NB4 (cell line): ENCODE measurements at places on chromosomes 4 and X.

DNA sequence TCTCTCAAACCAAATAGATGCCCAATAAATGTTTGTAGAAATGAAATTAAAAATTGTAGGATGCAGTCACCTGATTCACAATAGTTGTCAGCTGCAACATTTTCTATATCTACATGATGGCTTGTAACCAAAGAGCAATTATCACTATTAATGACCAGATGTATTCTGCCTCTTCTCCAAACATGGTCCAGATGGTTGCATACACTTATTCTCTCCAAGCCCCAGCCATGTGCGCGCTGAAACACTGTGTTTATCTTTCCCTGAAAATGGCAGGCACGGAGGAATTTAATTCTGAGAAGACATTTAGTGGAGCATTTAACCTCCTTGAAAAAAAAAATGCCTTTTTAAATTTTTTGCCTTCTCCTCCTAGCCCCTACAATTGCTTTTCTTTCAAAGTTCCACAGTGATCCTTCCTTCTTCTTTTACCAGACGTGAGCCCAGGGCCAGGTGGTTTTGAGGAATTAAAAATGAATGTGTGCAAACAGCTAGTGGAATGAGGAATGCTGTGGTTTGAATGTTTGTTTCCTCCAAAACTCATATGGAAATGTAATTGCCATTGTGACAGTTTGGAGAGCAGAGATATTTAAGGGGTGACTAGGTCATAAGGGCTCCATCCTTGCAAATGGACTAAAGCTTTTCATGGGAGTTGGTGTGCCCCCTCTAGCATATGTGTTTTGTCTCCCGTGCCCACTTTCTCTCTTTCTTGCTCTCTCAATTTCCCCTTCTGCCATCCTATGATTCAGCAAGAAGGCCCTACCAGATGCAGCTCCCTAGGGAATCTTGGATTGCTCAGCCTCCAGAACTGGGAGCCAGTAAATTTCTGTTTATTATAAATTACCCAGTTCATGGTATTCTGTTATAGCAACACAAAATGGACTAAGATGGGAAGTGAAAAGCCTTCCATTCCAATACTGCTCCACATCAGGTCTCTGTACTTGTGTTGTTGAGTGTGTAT is 136.0 kb downstream of the GABRB1 start:
- no peak for DNase-seq

DNA sequence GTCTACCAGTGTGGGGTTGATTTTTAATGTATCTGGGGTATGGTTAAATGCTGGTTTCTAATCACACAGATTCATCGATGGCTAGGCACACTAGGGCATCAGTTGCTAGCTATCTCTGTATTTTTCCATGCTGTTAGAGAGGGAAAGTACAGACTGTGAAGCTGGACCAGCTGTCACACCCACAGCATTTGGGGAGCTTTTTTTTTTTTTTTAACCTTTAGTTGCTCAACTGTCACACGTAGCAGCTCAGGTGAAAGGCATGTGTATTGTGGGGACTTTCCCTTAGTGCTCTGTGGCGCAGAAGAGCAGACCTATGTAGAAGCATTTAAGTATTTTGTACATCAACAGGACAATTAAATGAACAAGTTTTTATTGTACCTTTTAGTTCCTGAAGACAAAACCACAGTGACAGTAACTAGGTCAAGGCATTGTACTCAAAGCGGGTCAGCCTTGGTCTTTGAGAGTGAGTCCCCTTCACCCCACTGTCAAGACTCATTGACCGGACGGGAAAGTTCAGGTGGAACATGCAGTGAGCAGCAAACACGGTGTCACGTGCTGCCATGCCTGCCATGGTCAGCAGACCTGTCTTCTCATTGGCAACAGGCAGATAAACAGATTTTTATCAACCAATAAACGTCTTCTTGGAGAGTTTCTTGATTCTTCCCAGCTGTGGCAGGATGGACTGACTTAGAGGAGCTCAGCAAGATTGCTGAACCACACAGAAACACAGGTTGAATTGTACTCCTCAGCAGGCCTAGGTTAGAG is 65.3 kb downstream of the CASP3 start:
- DNase-seq = no peak

DNA sequence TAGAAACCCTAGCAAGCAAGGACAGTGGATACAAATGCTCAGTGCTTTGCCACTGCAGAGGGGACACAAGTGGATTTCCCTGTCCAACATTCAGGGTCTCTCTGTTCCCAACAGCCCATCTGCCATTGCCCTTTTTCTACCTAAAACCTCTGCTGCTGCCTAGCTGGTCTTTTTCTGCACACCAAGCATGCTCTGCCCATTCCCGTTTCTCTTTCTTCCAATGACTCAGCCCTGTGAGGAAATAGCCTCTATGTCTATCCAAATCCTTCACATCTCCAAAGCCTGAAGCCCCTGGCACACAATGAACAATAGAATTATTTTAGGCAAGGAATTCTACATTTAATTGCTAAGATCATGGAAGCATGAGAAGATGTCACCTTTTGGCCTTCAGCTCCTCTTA is 5.7 kb upstream of the AMELX start:
- DNase-seq = no peak

- DNase-seq = peak; percentile 43
Measured at GRCh38 chr4:140069066-140069465, 84.9 kb downstream of the MAML3 start.

DNA sequence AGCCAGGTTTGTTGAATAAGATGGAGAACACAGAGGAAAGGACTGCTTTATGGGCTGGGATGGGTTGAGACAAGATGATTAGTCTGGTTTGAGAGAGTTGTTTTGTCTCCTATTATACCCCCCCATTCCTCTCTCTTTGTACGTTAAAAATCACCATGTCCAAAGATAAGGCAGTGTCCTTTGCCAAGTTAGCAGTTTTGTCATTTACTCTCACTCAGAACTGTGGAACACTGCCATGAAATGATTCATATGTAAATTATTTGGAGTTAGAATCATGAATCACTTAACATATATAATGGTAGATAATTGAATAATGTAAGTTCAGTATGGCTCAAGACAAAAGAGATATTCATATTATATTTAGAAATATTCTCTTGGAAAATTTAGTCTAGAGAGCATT is 151.3 kb downstream of the DCLK2 start:
- no peak for DNase-seq

- DNase-seq = peak; percentile 45
Measured at GRCh38 chrX:15790769-15791290, 546 bp downstream of the ZRSR2 start.

DNA sequence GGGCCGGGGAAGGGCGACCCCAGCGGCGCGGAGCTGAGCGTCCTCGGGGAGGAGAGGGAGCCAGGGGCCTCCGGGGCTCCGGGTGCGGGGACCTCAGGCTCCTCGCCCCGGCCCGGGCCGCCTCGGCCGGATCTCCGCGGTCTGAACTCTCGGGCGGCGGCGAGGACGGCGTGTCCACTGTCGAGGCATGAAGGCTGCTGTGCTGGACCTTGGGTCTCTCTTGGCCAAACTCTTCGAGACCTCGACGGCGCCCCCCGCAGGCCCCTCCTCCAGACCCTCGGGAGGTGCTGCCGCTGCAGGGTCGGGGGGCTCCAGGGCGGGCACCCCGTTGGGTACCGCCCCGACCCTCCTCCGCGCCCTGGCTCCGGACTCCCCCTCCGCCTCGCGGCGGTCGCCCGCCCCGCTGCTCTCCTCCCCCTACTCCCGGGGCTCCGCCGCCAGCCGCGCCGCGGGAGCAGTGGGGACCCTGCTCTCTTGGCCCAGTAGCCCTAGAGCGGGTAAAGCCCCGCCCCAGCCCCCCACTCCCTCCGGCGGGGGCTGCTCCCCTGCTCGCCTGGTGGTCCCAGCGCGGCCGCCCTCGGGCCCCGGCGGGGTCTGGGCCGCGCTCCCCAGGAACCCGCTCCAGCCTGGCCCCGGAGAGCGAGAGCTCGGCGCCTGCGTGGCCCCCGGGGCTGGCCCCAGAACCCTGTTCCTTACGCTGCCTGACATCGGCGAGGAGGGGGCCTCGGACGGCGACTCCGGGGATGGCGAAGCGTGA is 564 bp downstream of the FAM149A start:
- DNase-seq = no peak

GRCh38 chr4:152747444-152747843 is 32.1 kb downstream of the TIGD4 start:
- no peak for DNase-seq

DNA sequence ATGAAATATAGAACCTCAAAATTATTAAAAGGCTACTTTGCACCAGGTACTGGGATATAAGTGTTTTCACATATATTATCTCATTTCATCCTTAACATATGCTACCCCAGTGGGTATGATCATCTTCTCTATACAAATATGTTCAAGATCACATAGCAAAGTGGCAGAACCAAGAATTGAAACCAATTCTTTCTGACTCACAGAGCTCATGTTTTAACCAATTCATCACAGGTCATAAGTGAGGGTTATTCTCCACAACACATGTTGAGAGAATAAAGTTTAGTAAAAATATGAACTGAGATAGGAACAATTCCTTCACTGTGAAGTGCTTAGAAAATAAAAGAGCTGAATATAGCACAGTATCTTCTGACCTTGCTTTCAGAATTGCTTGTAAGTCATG is 442.9 kb upstream of the RASGEF1B start:
- no peak for DNase-seq

DNA sequence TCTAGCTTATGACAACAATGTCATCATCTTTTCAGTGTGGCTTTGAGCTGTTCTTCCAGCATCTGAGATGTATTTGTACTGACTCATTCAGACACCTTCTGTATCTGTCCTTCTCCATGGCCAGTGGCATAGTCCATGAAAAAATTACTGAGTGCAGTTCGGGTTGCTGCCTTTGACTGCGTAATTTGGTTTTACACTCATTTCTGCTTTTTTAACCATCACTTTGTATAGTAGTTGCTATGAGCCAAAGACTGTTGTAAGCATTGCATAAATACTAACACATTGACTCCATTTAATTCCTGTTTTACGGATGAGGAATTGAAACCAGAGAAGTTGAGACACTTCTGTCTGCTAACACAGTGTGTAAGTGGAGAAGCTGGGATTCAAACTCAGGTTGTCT is 190.7 kb upstream of the MID1 start:
- DNase-seq = no peak

GRCh38 chrX:70508296-70508911 is 63.8 kb downstream of the DLG3 start:
- DNase-seq = no peak

DNA sequence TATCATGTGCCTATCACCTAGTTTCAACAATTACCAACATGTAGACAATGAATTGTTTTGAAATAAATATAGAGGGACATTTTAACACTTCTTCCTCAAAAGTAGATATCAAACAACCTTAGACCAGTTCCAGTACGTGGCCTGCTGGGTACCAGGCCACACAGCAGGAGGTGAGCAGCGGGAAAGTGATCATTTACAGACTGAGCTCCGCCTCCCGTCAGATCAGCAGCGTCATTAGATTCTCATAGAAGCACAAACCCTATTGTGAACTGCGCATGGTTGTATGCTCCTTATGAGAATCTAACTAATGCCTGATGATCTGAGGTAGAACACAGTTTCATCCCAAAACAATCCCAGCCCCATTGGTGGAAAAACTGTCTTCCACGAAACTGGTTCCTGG is 6.5 kb downstream of the BBS7 start:
- no peak for DNase-seq

- no peak for DNase-seq
Measured at GRCh38 chrX:70079870-70080269, 17.6 kb downstream of the OTUD6A start.

DNA sequence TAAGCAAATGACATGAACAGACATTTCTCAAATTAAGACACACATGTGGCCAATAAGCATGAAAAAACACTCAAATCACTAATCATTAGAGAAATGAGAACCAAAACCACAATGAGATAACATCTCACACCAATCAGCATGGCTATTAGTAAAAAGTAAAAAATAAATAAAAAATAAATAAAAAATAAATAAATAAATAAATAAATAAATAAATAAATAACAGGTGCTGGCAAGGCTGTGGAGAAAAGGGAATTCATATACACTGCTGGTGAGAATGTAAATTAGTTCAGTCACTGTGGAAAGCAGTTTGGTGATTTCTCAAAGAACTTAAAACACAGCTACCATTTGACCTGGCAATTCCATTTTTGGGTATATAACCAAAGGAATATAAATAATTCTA is 167.1 kb upstream of the CNKSR2 start:
- no peak for DNase-seq

DNA sequence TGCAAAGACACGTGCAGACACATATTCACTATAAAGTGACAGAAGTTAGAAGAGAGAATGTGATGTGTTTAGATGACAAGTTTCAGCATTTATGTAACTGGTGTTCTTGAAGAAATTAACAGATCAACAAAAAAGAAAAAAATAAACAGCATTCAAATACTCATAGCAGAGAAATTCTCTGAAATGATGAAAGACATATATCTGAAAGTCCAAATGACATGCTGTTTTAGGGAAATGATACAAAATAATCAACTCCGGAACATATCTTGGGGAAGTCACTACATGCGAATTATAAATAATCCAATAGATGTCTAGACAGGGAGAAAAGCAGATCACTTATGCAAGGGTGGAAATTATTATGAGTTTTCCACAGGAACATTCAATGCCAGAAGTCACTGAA is 146.0 kb downstream of the SPANXN4 start:
- DNase-seq = no peak

GRCh38 chr4:182449186-182449929 is 206.2 kb downstream of the TENM3 start:
- DNase-seq = no peak

DNA sequence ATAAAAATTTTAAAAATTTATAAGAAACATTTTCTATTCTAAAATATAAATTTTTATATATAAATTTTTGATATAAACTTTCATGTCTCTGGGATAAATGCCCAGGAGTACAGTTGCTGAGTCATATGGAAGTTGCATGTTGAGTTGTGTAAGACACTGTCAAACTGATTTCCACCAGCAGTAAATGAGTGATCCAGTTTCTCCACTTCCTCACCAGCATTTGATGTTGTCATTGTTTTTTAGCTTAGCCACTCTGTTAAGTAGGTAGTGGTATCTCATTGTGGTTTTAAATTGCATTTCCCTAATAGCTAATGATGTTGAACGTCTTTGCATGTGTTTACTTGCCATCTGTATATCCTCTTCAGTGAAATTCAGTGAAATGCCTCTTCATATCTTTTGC is 66.5 kb downstream of the MAMLD1 start:
- peak; percentile 86 for DNase-seq

DNA sequence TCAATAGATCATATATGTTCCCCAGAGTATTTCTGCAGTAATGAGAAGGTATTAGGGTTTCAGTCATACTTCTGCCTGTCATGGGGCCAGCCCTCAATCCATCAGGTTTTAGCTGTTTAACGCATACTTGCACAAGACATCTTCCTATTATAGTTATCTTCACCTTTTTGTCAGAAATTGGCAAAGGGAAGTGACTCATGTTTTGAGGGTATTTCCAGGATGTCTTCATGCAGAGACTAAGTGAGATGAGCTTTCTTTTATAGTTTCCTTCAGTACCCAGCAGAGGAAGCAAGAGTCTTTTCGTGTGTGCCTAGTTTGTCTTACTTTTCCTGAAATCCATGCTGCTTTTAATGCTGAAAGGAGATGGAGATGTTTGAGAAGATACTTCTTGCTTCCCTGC is 9.5 kb downstream of the CSTF2 start:
- DNase-seq = peak; percentile 57

DNA sequence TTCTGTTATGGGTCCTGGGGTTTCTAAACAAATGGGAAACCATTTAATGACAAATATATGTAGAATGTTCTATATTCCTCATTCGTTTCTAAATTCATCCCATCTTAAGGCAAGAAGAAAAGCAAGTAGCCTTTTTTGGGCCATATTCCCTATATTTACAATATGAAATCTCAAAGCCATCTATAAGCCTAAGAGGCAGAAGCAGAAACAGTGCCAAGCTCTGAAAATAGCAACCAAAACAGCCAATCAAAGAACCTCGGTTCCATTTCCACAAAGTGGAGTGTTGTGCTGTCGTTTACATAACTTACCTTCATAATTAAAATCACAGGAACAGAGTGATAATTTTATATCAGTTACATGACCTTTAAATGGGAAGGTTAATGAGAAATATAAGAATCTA is 330.6 kb upstream of the GATB start:
- DNase-seq = no peak
